Omental fat pad (tissue), 4 donors: ENCODE measurements at places on chromosomes 4 and X.

DNA sequence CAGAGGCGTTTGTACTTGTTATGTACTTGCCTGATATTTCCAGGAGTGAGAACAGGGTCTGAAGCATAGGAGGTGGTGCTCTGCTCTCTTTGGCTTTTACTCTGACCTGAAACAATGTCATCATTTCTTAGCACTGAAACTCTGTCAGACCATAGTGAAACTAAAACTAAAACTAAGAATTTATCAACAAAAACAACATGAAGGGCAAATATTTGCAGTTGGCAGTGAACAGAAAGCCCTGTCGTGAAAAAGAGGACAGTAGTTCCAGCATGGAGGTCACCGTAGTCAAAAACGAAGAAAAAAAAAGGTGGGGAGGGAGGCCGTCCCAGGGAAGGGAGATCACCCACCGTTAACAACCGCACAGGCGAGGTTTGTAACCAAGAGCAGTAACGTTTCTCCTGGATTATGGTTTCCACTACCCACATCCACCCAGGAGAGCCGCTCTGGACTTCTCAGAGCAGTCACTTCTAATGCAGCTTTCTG is 97.5 kb downstream of the ANK2 start:
- no peak for DNase-seq

- DNase-seq = no peak
These were observed 27.3 kb upstream of the NEIL3 start for GRCh38 chr4:177282284-177282835.

DNA sequence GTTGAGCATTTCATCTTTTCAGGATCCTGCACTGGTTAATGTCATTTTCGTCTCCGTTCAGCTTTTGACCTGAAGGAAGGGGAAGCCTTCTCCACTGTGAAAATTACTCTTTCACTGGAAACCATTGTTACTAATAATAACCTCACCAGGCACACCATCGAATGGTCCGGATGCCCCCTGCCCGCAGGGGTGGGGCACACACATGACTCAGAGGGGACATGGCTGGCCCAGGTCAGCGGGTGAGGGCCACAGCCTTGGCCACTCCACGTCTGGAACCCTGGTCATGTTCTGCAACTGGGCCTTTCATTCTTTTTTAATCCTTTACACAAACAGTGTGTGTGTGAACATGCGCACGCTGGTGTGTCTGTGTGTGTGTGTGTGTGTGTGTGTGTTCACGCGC is 191.8 kb downstream of the BCOR start:
- no peak for DNase-seq

DNA sequence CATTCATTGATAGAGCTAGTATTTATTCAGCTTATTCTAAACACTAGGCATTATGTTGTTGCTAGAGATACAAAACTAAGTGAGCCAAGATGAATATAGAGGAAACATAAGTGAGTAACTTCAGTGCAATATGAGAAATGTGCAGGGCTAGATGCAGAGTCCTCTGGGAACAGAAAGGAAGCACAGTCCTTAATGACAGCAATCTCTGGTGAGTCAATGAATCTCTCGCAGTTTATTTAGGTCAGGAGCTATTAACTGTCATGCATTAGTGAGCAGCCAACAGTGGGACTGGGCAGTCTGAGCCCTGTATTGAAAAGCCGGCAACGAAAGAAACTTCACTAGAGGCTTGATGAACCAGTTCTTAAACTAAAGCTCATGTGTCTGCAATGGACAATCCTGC is 598.1 kb upstream of the MAGEB2 start:
- DNase-seq = no peak

DNA sequence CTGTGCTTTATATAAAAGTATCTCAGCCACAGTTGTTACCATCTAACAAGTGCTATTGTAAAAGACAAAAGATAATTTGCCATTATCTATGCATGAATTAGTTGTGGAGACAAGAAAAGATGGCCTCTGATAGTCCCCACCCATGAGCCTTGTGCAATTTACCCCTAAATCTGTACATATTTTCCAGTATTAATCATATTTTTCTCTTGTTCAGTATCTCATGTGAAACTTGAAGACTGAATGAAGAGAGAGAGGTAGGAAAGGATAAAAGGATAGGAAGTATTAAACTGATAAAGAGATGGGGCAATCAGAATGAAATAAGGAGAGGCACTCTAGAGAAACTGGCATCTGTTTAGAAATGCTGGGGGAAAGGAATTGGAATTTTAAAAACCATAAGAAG is 3.7 kb downstream of the MYOZ2 start:
- DNase-seq = no peak

- DNase-seq = no peak
These were observed 101.9 kb downstream of the SLIT2 start for GRCh38 chr4:20353646-20354045.
